ENCODE measurements at places on chromosomes 2 and 18.

DNA sequence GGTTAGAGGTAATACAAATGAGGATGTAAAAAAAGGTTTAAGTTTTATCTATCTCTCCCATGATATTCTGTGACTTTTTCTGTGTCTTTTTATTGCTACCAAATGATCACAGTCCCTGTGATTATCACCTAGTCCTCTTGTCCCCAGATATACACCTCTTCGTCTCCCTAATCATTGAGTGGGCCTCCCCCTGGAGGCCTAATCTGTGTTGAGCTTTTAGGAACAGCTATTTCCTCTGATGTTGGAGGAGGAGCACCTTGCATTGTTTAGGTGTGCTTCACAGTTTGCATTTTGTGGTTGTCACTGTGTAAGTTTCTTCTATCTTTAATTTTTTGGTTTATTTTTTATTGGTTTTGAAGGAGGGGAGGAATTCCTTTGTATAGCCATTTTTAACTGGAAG lies 33.3 kb downstream of the CCDC85A start:
- DNase-seq: no peak

DNA sequence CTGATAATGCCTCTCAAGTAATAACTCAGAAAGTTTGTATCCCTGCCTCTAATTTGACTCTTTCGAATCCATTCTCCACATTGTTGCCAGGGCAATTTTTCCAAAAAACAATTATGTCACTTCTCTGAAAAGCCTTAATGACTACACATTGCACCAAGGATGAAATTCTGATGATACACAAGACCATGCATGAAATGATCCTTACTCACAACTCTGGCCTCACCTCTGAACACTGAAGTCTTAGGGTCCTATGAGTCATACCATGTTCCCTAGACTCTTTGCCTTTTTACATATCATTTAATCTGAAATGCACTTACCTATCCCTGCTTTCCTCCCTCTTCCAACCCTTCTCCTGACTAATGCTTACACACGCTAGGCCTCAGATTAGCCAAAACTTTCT lies 51.0 kb downstream of the WDPCP start:
- no peak for DNase-seq

DNA sequence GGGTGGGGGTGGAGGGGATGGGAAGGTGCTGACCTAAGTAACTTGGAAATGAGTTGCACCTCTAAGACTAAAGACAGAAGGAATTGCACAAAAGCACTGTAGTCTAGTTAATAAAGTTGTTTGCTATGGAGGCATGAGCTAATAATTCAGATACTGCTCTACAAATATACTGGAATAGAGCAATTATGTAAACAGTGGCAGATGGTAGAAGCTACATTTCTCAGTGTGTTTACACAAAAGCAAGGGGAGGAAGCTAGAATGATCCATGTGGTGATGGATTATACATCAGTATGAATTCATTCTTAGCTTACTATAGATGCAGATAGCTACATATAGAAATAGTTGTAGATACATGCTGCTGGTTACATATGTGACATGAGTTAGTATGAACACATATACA lies 27.6 kb upstream of the UBE2F start:
- no peak for DNase-seq

- no peak for DNase-seq
Observed at GRCh38 chr18:10590412-10590811, 64.6 kb downstream of the NAPG start.

GRCh38 chr18:3538456-3538855 lies 88.5 kb downstream of the TGIF1 start:
- DNase-seq: no peak

- DNase-seq: no peak
Observed at GRCh38 chr2:38836791-38837190, 38.9 kb downstream of the DHX57 start.

GRCh38 chr2:47002480-47003381 lies 87.1 kb upstream of the MCFD2 start:
- DNase-seq: no peak

DNA sequence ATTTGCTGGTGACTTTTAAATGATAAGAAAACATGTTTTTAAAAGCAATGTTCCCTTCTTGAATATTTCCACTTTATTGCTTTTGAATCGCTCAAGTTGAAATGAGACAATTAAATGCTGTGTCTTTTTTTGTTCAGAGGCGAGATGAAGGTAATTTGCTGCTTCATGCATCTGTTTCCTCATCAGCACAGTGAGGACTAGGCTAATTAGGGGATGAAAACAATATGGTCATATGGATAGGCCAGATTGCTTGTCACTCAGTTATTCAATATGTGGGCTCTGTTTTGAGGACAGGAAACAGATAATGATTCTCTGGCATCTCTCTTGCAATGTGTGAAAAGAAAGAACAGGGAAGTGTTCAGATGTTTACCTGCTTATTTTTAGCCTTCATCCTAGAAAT lies 61.0 kb downstream of the ERBB4 start:
- no peak for DNase-seq

GRCh38 chr2:179938026-179938425 lies 69.1 kb downstream of the CWC22 start:
- DNase-seq: no peak

Measured in stimulated activated CD8-positive, alpha-beta memory T cell treated with anti-CD3 and anti-CD28 coated beads, Interleukin-7, amount 100 ng/mL, for 24 hours (primary cell).